ENCODE measurements at places on chromosomes 1 and 21.

- DNase-seq, result peak; percentile 47
Measured at GRCh38 chr1:32876341-32877210, 5.9 kb upstream of the FNDC5 start.

DNA sequence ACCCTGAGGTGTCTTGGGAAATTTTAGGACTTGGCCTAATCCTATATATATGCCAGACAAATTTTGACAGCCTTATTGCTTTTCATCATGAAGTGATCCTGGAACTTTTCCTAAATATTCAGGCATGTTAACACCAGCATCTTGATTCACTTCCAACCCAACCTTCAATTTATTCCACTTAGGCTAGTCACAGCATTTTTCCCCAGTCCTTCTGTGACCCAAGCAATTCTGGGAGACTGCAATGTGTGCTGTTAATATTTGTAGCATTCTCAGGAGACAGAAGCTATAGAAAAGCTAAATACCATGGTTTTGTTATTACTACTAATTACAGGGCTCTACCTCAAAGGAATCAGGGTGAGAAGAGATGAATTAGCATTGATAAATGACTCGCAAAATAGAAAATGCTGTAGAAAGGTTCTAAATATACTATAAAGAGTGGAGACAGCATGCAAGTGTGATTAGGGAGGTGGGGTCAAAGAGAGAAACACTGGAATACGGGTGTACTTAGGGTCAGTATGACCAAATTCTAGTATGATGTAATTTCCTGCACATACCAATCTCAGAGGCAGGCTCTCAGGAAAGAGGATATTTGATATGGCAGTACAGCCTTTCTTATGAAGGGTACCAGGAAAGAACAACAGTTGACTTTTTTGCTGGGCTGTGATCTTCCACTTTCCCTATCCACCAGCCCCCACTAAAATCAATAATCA lies 29.1 kb downstream of the PRRX1 start:
- no peak for DNase-seq

DNA sequence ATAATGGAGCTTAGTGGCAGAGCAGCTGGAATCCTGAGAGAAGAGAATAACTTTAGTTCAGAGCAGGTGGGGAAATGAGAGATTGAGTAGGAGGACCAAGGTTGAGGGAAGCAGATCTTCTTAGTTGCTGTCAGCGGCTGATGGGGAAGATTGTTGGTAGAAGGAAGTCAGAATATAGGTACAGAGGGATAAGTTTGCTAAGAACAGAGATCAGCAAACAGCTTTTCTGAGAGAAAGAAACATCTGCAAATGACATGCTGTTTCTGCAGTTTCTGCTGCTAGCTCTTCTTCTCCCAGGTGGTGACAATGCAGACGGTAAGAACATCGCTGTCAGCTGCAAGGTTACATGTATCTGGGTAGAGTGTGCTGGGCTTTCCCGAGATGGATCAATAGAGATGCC lies at the start of gene CD1C:
CD1C (plus strand) TSS at position 113 of the 400 bp plus-strand sequence; CDS start at position 255, 142 bp downstream.
- no peak for DNase-seq

GRCh38 chr1:160131803-160132565 lies 16.4 kb downstream of the ATP1A2 start:
- no peak for DNase-seq

- DNase-seq, result no peak
Measured at GRCh38 chr1:70449049-70449448, 38.0 kb downstream of the CTH start.

DNA sequence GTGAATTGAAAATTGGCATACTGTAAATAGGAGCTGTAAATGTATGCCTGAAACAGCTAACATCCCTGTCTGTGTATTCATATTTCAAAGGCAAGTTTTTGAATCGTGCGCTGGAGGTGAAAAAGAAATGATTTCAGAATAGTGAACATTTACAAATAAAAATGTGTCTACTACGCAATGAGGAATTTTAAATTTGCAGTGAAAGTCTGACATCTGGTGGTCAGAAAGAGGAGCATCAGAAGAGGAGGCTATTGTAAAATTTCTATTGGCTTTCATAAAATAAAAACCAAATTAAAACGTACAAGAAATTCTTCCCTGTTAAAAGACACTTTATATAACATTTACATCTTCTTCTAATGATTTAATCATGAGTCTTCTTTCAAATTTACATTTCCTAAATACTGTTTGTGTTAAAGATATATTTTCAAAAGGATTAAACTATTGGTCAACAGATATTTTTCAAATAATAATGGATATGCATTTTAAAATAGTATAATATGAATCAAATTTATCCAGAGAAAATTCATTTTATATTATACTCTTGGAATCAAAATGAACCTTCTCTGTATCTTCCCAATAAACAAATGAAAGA lies 113.7 kb upstream of the RRP15 start:
- DNase-seq, result peak; percentile 23

DNA sequence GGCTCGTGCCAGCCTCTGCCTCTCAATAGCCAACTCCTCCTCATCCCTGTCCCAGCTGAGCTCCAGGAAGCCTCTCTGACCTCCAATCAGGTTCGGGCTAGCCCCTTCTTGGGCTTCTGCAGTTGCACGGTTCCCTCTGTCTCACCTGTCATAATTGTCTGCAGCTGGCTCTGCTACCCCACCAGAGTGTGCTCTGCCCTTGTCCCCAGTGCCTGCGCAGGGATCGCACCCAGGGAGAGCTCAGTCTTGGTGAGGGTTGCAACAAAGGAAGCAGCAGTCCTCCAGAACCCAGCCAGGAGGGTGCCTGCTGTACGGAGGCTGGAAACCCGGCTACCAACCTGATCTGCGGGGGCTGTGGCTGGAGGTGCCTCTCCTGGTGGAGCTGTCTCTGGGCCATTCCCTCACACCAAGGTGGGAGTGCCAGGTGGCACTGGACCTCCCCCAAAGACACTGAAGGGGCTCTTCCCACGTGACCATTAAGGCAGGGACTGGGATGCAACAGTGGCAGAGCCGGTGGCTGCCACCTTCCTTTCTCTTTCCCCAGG lies 63.5 kb upstream of the DMRTB1 start:
- DNase-seq, result no peak

GRCh38 chr1:220123889-220124288 lies 30.0 kb downstream of the IARS2 start:
- DNase-seq, result peak; percentile 27

DNA sequence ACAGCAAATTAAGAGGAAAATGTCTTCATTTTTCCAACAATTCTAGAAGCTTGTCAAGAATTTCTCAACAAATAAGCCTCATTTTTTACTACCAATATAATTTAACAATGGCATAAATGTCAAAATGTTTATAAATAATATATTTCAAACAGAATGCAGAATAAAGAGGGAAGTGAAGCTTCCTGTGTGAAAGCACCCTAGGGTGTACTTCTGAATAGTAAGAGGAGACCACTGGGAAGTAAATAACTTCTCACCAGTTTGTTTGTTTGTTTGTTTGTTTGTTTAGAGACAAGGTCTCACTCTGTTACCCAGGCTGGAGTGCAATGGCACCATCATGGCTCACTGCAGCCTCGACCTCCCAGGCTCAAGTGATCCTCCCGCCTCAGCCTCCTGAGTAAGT lies 244.3 kb downstream of the SLC45A1 start:
- DNase-seq, result no peak

GRCh38 chr21:44354001-44354405 lies 582 bp downstream of the TRPM2 start:
- no peak for DNase-seq

DNA sequence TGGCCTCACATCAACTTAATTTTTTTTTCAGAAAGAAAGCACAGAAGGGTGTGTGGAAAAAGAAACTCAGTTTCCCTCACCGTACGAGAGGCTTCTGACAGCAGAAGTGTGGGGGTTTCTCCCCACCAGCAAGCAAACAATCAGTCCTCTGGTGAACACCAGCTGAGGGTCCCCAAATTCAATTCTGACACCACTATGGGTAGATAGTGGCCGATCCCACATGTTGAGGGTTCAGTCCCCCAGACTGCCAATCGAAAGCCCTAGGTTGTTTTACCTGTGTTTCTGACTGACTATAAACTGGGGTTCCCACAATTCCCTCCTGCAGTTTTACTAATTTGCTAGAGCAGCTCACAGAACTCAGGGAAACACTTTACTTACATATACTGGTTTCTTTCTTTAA lies 2.1 kb downstream of the IFI6 start:
- DNase-seq, result no peak

DNA sequence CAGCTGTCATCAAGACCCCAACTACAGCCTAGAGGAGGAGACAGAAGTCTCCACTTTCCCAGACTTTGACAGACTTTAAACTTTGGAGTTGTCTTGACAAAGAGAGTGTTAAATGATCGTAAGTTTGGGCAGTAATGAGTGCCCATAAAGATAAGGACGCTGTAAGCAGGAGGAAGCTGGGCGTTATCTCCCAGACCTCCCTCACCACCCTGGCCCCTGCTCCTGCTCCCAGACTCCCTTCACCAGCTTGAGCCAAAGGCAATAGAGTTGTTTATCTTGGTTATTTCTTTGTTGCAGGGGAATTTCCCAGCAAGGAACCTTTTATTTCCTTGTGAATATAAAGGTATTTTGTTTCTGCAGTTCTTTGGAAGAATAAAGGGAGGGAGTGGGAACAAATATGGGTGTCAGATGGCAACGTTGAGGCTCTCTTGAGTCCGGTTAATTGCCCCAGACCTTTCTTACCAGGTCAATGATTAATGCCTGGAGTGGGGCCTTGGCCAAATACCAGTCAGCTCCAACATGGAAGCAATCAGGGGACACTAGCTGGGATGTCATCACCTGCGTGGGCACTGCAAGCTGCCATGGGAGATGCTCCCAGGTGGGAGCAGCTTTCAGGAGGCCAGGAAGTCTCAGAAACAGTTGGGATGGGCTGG lies 4.4 kb downstream of the PIGR start:
- no peak for DNase-seq

DNA sequence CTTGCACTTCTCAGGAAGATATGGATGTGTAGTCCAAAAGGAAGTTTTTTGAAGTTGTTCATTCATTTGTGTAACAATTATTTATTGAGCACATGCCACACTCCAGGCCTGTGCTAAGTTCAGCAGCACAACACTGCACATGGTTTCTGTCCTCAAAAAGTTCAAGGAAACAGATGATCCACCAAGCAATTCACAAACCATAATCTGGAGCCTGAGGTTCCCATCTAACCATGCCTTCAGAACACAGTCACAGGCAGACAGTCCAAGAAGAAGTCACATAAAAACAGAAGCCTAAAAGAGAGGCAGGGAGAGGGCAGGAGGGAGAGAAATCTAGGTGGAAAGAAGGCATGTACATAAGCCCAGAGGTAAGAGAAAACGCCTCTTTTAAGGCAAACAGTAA lies 1.9 kb downstream of the CD48 start:
- DNase-seq, result no peak

DNA sequence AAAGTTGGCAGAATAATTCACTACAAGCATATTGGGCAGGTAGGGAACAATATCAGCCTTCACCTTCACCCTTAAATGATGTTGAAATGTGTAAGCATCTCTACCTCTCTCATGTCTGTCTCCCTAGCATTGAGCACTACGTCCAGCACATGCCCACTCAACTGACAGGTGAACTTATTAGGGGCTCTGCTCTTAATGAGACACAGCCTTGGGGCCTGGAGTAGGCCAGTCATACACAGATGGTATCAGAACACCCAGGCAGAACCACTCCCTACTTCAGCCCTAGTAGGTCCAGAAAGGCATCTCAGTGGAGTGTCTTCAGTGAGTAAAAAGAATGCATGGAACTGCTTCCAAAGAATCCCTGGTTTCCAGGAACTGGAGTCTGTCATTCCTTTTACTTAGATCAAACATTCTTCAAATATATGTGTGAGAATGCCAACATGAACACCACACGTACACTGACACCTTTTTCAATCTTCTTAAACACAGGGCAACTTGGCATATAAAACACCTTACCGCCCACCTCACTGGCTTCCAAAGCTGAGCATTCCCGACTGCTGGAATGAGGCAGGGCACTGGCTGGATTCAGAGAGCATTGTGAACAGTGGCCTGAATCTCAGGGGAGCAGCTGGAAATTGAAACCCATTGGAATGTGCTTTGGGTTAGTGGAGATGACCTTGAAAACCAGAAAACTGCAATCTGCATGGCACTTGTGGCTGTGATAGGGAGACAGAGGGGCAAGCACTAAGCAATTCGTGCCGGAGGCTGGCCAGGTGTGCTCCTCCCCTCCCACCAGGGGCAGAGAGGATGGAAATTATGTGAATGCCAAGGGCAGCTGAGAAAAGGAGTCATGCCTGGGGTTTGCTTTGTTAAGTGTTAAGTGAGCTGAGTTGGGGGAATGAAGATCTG lies 24.2 kb upstream of the HSD3B1 start:
- no peak for DNase-seq

DNA sequence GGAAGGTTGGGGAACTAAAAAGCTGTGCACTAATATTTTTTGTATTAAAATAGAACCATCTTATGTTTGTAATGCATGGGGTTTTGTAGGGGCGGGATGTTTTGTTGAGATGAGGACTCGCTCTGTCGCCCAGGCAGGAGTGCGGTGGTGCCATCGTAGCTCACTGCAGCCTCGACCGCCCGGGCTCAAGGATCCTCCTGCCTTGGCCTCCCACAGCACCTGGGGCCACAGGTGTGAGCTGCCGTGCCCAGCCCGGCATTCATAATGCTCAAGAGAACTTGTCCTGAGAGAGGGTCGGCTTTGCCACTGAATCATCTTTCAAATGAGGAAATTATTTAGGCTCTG lies 3.0 kb upstream of the C1orf159 start:
- no peak for DNase-seq

- no peak for DNase-seq
Measured at GRCh38 chr1:77424236-77424635, 142.4 kb downstream of the AK5 start.

- no peak for DNase-seq
Measured at GRCh38 chr1:1833916-1834325, 55.7 kb upstream of the NADK start.

DNA sequence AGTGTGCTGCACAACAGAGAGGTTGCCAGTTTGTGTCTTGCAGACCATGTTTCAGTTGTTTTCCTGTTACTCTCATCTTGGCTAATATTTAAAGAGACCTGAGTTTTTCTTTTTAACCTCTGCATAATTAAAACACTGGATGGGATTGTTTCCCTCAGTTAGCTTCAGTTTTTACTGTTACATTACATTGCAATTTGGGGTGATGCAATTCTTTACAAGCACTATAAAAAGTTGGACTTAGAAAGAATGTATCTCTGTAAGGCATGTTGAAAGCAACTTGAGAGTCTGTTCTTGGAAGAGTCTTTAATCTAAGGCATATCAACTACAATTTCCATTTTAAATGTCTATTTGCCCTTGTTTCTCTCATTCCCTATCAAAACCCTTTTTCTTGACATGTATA lies 99.1 kb downstream of the DNM3 start:
- no peak for DNase-seq

DNA sequence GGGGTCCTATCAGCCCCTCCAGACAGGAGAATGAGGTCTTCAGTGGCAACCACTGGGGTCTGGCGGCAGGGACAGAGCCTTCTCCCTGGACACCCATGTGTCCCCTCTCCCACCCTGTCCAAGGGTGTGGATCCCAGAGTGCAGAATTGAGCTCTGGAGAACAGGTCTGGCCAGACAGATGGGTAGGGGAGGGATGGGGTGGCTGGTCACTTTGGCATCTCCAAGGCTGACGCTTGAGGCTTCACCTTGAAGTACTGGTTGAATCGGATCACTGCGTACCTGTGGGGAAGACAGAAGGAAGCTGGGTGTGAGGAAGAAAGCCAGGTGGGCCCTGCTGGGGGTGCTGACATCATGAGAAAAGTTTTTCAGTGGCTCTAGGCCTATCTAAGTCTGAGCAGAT lies 19.9 kb downstream of the ETNK2 start:
- no peak for DNase-seq
